Cortex of kidney (tissue), 1 donor: ENCODE measurements at places on chromosomes 3 and 15.

DNA sequence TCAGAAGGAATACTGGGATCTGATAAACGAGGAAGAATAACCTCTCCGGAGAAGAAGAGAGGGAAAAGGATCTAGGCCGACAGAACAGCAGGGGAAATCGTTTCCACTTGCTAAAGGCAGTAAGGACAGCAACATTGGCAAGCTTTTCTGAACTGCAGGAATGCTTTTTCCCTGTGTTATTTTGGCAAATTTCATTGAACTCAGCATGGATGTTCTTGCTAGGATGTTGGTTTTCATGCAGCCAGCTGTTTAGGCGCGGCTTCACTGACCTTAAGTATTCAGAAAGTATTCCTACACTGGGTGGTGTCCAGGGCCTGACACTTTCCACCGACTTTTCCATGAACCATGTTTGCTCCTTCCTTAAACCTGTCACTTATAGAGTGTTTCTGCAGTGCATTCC is 489.7 kb downstream of the CNTN3 start:
- no peak for DNase-seq

DNA sequence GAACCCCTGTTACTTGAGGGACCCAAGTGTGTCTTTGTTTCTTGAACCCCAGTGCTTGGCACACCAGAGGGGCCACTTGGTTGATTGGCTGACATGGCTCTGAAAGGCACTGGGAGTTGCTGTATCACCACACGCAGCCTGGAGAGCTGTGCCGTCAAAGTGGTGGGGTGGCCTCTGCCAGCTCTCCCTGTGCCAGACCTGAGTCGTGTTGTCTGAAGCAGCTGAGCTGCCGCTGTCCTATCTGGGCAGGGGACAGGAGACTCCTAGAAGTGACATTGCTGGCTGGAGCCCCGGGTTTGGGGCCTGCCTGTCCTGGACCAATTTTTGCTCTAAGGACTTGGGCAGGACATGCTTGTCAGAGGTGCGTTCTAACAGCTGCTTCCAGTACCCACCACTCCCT is 5.5 kb upstream of the SNX22 start:
- no peak for DNase-seq

DNA sequence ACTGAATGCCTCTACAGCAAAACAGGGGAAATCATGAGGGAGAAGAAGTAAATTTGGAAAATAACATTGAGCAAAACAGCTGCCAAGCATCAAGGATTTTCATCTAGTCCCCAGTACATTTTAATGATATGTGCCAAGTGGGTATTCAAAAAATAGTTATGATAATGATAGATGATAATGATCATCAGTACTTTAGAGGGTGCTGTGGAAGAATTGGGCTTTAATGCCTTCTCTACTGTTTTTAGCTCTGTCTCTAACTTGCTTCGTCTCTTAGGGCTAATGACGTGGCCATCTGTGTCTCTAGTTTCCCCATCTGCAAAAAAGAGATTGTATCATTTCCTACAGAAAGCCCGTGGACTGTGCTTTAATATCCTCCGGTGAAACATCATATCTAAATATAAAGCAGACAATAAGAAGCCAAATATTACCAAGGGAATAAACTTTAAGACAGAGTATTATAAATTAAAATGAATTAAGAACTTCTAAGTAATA is 10.2 kb upstream of the FSIP1 start:
- DNase-seq = no peak

DNA sequence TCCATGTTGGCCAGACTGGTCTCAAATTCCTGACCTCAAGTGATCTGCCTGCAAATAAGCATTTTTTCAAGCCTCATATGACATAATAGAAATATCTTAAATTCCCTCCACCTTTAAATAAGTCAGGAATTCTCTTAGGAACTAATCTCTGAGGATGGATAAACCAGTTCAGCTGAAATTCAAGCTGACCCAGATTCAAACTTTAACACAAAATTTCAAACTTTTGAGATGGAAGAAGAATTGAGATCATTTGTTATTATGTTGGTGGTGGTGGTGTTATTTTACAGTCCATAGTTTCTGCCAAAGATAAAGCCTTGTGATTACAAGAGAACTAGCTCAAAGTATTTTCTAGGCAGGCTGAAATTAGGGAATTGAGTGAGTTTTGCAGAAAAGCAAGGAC is 85.5 kb downstream of the SSR3 start:
- no peak for DNase-seq

- DNase-seq = no peak
Observed at GRCh38 chr15:51319539-51319938, 18.9 kb downstream of the CYP19A1 start.

GRCh38 chr3:154074966-154075365 is 46.2 kb upstream of the ARHGEF26 start:
- no peak for DNase-seq

- DNase-seq = no peak
Observed at GRCh38 chr3:163785693-163786092, 1292.6 kb downstream of the SI start.

GRCh38 chr3:27544372-27544865 is 60.2 kb upstream of the SLC4A7 start:
- DNase-seq = no peak

DNA sequence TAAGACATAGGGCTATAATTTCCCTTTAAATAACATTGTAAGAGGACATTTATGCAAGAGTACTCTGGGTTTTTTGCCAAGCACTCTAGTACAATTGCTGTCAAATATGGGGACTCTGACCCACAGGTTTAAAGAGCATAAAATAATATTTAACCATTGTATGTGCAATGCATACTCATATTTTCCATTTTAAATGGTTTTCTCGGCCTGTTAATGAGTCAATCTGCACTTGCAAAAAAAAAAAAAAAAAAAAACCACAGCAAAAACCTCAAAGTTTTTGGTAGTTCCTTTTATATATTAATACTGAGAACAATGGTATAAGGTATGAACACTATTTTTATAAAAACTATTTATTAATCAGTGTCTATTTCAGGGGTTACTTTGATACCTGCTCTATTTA is 304.0 kb upstream of the CBLB start:
- no peak for DNase-seq
